ENCODE measurements at places on chromosomes 7 and 10.

DNA sequence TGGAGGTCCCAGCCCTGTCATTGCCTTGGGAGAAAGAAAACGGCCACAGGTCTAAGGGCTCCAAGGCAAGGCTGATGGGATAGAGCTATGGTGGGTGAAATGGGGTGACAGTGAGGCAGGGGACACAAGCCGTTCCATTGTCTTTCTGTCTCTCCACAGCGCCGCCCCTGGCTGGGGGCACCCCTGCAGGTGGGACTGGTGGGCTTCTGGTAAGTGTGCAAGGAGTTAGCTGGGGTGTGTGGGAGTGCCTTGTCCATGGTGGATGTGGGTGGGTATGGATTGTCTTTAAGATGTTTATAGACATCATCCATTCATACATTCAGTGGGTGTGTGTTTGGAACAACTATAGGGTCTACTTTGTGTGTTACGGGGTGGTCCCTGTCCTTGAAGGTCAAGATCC, 7.5 kb downstream of the SFXN3 start:
- DNase-seq: no peak

GRCh38 chr7:43873300-43873699, 4.0 kb upstream of the MRPS24 start:
- no peak for DNase-seq

DNA sequence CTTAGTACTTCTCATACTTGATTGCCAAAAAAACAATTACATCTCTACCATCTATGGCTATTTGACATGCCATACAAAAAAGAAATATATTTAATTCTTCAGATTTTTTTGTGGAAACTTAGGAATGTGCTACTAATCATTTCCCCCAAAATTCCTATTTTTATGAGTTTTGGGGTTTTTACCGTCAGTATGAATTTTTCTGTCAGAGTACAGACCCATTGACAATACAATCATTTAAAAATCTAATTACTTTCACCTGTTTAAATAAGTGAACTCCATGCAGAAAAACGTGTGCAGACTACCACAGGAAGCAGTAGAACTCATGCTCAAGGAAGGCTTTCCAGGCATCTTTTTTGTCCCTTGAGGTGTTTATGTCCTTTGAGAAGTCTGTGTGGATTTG, 48.8 kb upstream of the FOXP2 start:
- no peak for DNase-seq

DNA sequence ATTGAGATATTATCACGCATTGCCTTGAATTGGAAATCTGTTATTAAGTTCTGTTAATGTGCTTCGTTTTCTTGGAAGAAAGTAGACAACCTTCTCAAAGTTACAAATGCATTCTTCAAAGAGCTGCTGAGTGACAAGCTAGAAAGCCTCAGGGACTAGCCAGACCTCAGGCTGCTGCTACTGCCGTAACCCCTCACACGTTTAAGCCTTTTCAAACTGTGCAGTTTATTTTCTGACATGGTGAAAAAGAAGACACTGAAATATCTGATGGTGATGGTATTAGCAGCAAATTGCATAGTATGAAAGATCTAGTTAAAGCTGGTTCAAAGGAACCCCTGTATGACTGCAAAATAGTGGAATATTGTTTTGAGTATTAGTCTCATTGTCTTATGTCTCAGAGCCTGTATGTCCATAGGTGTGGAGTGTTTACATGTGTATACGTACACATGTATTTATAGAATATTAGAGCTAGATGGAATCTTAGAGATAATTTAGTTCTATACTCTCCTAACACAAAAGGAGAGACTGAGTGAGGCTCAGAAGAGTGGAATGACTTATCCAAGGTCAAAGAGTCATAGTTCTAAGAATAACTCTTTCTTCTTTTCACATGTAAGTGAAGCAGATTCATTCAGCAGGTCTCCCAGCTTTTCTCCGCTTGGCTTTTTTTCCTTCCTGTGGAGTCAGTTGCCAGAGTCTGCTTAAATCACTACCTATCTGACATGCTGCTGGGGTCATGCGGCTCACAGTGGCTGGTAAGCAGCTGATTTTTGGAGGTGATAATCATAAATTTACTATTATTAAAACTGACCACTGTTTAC, 431.9 kb downstream of the PLXDC2 start:
- DNase-seq: no peak

DNA sequence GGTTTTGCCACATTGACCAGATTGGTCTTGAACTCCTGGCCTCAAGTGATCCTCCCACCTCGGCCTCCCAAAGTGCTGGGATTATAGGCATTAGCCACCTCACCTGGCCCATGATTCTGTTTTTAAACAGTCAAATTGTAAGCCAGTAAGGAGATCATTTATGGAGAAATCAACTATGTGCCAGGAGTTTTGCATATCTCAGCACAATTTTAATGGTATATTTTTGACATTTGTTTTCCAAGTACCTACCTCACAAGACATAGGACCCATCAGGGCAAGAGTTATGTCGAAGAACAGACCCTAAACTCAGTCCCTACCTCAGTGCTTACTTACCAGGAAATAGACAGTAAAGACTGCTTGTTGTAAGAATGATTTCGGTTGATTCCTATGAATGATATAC, 173.3 kb upstream of the TNS3 start:
- no peak for DNase-seq

GRCh38 chr7:1693419-1693990, 23.4 kb downstream of the ELFN1 start:
- no peak for DNase-seq

DNA sequence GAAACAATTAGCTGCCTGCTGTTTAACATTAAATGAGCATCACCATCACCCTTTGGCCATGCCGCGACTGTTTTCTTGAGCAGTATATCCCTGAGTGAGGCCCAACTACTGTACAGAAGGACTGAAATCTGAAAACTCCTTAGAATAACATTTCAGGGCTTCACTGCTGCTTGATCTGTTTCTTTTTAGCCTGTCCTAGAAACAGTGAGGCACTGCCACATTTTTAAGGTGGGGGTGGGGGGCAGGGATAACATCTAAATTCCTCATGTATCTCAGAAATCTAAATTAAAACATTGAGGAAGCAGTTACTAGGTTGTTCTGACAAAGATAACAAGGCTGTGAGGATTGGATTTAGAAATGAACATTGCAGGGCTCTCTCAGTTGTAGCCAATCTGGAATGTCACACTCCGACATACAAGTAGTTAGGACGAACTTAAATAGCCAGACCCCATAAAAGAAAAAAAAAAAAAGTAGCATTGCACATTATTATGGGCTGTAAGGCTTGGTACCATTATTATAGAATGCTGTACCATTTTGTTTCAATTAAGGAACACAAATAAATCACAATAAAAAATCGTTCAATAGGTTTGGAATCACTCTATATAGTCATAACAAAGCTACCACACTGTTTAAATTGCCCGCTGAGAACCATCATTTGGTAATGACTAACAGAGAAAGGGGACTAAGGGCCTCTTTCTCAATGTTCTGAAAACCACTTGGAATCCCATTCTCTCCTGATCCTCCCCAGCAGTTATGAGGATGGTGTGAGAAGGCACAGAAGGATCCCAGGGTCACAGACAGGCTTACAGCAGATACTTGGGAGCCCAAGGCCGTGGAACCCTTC, 256.1 kb downstream of the INHBA start:
- no peak for DNase-seq

DNA sequence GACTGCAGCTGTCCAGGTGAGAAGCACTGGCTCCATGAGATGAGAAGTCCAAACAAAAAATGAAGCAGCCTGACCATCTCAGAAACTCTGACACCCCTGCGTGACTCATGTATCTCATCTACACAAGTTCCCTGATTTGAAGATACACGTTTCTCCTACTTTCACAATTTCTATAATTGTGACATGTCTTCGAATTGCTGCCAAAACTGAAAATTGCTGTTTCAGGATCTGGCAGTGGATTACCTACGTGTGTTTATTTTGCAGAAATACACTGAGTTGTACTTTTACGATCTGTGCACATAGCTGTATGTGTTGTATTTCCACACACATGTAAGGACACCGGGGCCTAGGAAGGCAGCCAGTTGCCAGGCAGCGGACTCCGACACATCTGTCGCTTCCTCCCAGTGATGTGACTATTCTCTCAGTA, 53.2 kb downstream of the LARP4B start:
- no peak for DNase-seq

DNA sequence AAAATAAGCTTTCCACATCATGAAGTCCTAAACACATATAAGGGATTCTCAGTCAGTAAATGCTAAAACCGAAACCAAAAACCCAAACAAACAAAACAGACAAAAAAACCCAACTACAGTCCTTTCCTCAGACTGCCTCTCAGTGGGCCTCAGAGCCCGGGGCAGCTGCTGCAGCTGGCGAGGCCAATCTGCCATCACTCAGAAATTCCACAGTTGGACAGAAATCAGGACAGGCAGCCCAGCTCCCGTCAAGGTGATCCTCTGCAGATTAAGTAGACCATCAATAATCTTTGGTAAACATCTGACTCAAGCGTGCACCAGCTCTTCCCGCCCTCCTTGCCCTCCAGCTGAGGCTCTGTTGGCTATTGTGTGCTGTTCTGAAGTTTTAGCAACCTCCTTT, 142.2 kb downstream of the ATXN7L1 start:
- DNase-seq: no peak

GRCh38 chr7:6487184-6487545, 39.4 kb upstream of the DAGLB start:
- no peak for DNase-seq

DNA sequence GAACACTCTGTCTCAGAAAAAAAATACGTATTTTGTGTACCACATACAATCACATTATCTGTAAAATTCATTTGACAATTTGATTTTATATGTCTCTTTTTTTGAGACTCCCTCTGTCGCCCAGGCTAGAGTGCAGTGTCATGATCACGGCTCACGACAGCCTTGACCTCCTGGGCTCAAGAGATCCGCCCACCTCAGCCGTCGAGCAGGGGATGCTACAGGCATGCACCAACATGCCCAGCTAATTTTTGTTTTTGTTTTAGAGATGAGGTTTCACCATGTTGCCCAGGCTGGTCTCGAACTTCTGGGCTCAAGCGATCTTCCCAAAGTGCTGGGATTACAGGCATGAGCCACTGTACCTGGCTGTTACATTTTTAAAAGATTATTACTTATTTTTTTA, 11.6 kb upstream of the BAZ1B start:
- no peak for DNase-seq

DNA sequence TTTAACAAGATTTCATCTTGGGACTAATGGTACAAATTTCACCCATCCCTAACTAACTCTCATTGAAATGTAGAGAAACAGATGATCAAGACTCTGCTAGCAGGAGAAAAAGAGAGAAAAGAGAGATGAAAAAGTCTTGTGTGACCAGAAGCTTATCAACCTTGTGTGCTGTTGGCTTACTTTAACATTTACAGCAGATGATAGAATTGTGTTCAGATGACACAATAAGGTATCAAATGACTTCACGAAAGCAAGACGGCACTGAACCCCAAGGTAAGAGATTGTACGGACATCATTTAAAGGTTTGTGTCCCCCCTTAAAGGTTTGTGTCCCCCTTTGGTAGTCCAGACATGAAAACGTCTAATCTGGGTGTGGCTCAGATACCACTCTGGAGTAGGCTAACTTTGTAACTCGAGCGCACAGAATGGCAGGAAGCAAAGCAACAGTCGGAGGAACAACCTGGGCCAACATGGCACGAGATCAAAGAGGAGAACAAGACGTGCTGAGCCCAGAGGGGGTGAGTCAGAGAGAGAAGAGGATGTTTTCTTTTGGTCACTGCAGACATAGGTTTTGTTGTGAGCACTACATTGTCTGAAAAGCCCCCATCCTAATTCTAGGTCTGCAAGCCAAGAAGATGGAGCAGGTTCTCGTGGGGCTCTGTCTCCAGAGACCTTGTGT, 10.4 kb upstream of the LMBR1 start:
- no peak for DNase-seq

GRCh38 chr7:19235680-19236079, 90.5 kb upstream of the FERD3L start:
- no peak for DNase-seq

DNA sequence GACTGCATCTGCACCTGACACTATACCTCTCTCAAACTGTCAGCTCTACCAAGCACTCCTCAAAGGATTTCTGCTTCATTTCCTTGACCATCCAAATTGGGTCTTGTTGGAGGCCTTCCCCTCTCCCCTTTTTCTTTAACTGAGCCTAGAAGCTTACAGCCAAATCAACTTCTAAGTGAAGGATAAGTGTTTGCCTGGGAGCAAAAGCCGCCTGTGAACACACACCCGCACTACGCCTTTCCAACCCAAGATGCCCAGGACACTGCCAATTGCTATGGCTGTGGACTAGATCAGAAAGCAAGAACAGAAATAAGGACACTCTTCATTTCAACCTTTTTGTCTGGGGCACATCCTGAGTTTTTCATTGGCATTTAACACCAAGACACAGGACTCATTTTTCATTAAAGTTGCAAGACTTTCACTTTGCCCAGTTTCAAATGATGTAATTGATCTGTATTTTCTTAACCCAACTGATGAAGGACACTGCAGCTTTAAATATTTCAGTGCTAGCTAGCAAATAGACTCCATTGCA, 52.8 kb downstream of the CPEB3 start:
- no peak for DNase-seq

DNA sequence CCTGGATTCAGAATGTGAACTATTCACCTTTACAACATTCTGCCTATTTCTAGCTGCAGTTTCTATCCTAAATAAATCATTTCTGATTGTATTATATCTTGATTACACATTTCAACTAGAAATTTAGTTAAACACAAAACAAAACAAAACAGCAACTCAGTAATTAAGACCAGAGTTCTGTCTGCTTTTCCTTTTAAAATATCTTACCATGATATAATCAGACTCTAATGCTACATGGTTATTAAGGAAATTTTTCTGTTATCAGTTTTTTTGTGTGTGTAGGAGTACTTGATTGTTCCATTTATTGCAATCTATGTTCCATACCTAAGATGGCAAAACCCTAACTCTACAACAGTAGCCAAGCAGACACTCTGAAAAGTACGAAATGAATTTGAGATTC, 663.3 kb downstream of the NRG3 start:
- DNase-seq: no peak

DNA sequence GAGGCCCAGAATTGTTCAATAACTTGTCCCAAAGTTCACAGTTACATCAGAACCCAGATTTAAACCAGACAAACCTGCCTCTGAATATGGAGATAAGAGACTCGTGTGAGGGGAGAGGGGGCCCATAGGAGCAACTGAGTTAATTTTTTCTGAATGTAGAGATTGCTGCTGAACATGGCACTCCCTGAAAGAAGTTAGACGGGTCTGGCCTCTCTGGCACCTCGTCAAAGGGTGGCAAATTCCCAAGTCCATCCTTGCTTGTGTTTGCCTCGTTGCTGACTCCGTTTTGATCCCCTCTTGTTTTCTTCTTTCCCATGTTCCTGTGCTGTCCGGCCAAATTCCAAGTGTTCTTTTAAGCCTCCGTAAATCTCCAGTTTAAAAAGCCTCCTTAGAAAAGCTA, 35.2 kb upstream of the YAE1 start:
- DNase-seq: no peak

Measured in GM06990 (cell line).